ENCODE measurements at places on chromosomes 6 and 20.
A peak's percentile ranks its signal among the peaks of the same experiment; 100 is the strongest.

- no peak overlapping the region for H3K4me3 ChIP-seq
- no peaks in the 10 kb centered on the region for H3K27me3 ChIP-seq
- H3K4me1 ChIP-seq = no peaks in the 10 kb centered on the region
- no peak overlapping the region for H3K27ac ChIP-seq
- no peaks in the 10 kb centered on the region for H3K36me3 ChIP-seq
These were observed 641.1 kb downstream of the DHX35 start for GRCh38 chr20:39603219-39603618.

DNA sequence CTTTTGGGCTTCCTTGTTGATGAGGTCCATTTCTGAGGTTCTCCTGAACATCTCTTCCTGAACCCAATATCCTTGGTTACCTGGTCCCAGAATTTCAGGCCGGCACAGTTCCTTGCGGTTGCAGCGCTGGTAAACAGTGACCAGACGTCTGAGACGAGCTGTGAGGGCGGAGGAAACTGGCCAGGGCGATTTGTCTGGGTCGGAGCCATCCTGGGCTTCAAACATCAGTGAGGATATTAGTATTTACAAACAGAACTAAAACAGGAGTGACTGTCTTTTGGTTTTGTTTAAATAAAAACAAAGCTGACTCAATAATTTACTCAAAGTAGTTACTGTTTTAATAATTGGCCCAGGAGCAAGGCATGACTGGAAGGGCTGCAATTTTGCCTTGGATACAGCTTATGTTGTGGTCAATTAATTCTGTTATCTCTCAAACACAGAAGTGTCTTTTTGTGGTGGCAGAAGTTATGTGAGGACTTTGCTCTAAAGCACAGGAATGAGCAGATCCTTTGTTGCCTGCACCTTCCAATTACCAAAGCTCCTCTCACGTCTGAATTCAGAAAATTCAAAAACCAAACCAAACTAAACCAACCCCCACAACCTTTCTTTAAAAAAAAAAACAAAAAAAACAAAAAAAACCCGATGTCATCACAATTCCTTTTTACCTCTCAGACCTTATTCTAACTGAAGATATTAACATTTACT is 58.7 kb upstream of the EMILIN3 start:
- H3K27me3 ChIP-seq = no peaks in the 10 kb centered on the region
- DNase-seq = no peak
- peaks cover 36% of the 10 kb centered on the region for H3K36me3 ChIP-seq
- no peaks in the 10 kb centered on the region for H3K4me1 ChIP-seq

DNA sequence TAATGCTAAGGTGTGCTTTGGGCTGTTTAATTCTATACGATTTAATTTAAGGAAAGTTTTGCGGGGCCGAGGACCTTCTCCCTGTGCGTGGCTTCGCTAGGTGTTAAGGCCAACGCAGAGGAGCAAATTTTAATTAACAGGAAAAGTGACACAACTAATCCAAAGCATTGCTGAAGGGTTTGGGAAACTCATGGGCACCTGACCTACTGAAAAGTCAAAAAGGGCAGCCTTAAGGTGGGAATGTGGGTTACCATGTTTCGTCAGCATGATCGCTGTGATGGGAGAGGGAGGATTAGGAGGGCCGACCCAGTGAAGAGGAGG is 415 bp upstream of the CUL9 start:
- H3K4me1 ChIP-seq = peaks cover 3% of the 10 kb centered on the region
- no peaks in the 10 kb centered on the region for H3K27me3 ChIP-seq
- H3K27ac ChIP-seq = peak overlapping the region; percentile 66
- DNase-seq = no peak
- peak overlapping the region; percentile 80 for H3K4me3 ChIP-seq
- peaks cover 48% of the 10 kb centered on the region for H3K36me3 ChIP-seq

DNA sequence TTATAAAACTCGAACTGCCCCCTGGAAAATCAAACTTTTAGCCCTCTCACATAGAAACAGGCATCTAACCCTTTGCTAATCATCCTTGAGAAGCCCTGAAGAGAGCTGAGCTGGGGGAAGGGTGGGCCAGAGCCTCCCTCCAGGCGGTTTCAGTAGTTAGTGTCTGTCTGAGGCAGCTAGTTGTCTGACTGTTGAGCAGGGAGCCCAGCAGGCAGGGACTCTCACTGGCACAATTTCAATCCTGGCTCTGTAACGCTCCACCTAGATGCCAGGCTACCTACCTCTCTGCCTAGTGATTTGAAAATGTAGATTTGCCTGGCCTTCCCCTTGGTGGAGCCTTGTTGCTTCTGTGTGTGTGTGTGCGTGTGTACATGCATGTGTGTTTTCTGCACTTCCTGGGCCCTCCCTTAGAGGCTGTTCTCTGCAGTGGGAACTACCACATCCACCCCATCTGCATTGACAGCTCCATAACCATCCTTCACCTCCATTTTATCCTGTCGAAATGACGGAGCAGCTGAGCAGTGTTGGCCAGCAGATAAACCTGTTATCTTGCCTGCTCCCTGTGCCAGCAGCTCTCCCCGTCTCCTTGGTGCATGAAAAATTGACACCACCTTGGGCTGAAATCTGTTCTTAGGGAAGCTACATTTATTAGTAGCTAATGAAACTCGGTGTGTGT is 69.6 kb upstream of the VSTM2L start:
- no peaks in the 10 kb centered on the region for H3K4me1 ChIP-seq
- no peak overlapping the region for H3K4me3 ChIP-seq
- H3K27ac ChIP-seq = no peak overlapping the region
- no peaks in the 10 kb centered on the region for H3K36me3 ChIP-seq

- no peaks in the 10 kb centered on the region for H3K27me3 ChIP-seq
- no peaks in the 10 kb centered on the region for H3K4me1 ChIP-seq
- no peak for DNase-seq
- H3K27ac ChIP-seq = no peak overlapping the region
- no peaks in the 10 kb centered on the region for H3K36me3 ChIP-seq
These were observed 260.3 kb downstream of the LRFN2 start for GRCh38 chr6:40326714-40327421.

Measured in thoracic aorta (tissue), 2 donors.